RCC 7860 (cell line): ENCODE measurements at places on chromosomes 7 and 10.
A peak's percentile ranks its signal among the peaks of the same experiment; 100 is the strongest.

DNA sequence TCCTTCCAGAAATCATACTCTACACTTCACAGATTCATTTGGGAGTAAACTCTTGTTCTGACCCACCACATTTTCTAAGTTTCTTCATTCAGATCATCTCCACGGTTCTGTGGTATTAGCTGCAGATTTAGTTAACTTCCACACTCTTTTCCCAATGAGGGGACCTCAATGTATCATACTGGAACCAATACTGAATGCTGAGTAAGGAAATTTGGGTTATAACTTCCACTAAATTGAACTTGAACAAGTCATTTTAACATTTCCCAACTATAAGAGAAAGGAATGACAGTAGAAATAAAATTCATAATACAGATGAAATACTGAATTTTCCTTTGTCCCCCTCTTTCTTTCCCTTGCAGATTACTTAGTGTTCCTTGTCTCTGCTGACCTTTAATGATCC is 131.4 kb downstream of the VPS41 start:
- no peak for DNase-seq

DNA sequence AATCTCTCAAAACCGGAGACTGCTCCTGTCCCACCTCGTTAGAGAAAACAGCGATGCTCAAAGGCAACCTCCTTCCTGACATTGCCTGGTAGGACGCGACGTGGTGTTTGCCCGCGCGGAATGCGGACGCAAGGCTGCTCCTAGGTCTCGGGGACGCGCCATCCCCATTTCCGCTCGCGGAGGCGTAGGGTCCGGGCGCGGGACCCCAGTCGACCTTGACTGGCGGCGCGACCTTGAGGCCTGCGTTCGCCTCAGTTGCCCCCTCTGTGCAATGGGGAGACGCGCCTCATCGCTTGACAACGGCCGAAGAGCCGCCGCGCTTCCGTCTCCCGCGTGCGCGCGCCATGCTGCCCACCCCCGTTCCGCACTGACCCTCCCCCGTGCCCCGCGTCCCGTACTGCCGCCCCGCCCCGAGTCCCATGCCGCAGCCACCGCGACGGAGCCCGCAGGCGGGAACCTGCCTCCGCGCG is 412 bp upstream of the PPIA start:
- peak; percentile 61 for DNase-seq

DNA sequence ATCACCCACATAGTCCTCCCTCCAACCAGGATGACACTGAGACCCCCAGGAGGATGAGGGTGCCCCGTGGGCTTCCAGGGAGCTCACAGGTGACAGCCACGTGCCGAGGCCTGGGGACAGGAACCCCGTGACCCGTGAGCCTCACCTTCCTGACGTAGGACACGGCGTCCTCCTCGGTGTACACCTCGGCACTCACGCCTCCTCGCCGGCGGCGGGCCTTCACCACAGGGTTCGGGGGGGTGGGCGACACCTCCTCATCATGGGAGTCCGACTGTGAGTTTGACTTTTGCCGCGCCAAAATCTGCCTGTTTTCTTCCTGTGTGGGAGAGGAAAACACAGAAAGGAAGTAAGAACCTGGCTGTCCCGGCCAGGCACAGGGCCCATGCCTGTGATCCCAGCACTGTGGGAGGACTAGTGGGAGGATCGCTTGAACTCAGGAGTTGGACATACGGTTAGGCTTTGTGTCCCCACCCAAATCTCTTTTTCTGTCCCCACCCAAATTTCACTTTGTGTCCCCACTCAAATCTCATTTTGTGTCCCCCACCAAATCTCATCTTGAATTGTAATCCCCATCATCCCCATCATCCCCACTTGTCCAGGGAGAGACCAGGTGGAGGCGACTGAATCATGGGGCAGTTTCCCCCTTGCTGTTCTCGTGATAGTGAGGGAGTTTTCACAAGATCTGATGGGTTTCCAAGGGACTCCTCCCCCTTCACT is 45.9 kb upstream of the DNAAF5 start:
- DNase-seq, result no peak

DNA sequence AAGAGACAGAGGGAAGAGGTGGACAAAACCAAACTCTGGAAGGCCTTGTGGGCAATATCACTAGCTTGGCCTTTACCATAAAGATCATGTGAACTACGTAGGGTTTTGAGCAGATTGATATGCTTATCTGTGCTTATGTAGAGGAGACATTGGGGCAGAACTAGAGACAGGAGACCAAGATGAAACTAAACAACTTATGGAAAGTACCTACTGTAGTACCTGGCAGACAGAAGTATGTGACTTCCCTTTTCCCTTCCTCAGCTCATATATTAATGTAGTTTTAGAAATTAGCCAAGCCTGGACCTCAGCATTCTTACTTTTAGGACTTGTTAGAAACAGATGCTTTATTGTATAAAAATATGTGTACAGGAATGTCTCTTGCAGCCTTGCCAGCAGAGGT is 14.0 kb upstream of the IL6 start:
- no peak for DNase-seq

DNA sequence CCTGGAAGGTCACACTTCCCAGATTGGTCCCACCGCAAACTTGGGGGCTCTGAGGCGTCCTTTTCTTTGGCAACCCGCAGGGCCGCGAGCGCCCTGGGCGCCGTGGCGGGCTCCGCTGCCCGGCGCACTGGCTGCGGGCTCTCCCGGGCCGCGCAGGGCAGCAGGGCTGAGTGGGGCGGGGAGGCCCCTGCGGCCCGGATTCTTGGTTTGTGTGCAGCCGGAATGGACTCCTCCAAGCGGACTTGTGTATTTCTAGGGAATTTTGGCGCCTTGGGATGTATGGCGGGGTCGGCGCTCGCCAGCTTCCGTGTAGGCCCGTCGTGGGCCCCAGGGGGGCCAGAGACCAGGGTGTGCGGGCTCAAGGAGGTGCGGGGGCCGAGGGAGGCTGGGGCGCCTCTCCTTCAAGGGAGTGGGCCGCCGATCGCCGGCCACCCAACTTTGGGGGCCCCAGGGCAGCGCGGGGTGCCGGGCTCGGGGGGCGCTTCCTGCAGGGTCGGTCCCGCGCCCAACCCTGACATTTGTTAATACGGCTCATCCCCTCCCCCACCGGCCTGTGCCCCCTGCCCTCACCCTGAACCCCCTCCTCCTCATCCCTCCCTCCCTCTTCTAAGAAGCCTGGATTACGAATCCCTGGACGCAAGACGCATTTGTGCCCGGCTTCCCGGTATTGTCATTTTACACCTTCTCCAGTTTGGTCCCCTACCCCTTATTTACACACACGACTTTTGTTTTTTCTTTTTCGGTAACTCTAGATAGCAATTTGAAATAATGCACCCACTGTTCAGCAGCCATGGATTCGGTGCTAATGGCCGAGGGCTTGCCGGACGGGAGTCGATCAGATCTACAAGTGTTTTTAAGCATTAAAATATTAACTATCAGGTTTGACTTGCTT is 2.5 kb downstream of the TCF7L2 start:
- DNase-seq, result no peak

GRCh38 chr7:80910228-80910627 is 8.6 kb downstream of the SEMA3C start:
- DNase-seq, result no peak

DNA sequence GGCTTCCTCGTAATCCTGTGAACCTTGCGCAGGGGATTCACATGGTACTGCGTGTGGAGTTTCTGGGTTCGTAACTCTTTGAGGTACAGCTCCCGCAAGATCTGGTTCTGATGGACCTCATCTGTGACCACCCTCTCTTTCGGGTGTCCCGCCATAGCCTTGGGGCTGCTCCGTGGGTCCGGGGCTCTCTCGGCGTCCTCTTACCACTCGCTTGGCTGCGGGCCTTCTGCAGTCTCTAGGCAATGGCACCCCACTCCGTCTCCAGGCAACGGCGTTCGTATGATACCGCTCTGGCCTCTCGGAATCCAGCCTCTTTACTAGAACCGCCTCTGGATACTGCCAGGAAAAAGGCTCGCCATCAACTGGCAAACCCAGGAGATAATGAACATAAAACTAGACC is 54.7 kb upstream of the AMPH start:
- DNase-seq, result no peak

DNA sequence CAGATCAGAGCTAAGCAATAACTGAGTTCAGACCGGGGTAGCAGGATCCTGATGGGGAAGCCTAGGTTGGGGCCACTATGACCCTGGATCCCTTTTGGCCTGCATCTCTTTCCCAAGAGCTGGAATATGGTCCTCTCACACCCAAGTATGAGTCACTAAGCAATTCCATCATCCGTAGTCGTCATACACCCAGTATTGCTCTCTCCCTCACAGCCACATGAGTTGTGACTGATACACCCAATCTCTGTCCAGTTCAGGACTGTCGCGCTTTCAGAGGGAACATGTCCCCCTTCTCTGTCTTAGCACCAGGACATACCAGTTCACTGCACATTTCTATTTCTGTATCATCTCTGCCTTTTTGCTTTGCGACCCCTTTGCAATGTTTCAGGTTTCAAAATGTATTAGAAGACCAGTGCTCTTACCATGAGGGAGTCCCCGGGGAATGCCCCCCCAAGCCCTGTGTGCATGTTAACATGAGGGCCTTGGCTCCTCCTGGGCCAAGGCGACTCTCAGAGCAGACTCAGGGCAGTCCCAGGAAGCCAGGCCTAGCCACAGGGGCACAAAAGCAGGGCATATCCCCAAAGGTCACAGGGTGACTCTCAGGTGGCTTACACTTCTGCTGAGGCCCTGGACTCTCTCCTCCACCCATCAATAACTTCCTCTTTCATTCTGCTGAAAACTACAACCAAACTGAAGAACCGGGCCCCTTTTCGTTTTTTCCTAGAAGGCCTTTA is 75.3 kb upstream of the SAMD8 start:
- no peak for DNase-seq

DNA sequence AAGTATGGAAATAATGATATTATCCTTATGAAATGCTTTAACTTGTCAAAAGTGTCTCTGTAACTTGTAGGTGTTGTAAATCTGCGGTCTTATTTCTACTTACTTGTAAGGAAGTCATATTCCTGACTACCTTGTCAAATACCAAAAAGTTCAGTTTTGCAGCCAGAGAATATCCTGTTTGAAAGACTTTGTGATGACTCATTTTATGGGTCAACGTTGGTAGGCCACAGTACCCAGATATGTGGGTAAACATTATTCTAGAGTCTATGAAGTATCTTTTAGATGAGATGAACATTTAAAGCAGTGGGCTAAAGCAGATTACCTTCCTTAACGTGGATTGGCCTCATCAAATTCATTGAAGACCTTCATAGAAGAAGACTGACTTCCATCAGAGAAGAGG is 195.3 kb downstream of the PPP1R9A start:
- DNase-seq, result peak; percentile 76

GRCh38 chr7:33420311-33420940 is 291.1 kb downstream of the BBS9 start:
- DNase-seq, result no peak

GRCh38 chr10:55220975-55221374 is 419.9 kb upstream of the PCDH15 start:
- DNase-seq, result no peak

GRCh38 chr7:36114355-36114754 is 38.7 kb upstream of the EEPD1 start:
- DNase-seq, result no peak

DNA sequence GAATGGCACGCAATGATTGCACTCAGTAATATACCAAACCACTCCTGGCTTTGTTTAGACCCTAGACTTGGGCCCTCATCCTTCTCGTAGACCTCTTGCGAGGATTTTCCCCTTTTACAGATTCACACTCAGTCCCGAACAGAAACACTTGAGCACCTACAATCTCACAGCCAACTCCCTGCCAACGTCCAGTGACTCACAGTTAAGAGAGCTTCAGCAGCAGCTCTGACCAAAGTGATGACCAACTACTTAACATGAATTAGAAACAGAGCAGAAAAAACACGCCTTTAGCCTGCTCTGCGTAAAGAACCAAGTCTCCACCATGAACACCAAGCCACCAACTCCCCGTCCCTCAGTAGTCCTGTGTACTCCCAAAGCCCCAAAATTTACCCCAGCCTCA is 2.2 kb downstream of the DNAJC30 start:
- DNase-seq, result peak; percentile 45

- DNase-seq, result no peak
Measured at GRCh38 chr10:104034401-104035193, 51.1 kb downstream of the COL17A1 start.
